Stimulated activated CD4-positive, alpha-beta T cell treated with anti-CD3 and anti-CD28 coated beads, Interleukin-12 subunit alpha, Interleukin-12 subunit beta, amount 100 ng/mL, for 24 hours (primary cell): ENCODE measurements at places on chromosomes 16 and 17.

- no peak for DNase-seq
These were observed 7.7 kb upstream of the SLC38A8 start for GRCh38 chr16:84050316-84050715.

DNA sequence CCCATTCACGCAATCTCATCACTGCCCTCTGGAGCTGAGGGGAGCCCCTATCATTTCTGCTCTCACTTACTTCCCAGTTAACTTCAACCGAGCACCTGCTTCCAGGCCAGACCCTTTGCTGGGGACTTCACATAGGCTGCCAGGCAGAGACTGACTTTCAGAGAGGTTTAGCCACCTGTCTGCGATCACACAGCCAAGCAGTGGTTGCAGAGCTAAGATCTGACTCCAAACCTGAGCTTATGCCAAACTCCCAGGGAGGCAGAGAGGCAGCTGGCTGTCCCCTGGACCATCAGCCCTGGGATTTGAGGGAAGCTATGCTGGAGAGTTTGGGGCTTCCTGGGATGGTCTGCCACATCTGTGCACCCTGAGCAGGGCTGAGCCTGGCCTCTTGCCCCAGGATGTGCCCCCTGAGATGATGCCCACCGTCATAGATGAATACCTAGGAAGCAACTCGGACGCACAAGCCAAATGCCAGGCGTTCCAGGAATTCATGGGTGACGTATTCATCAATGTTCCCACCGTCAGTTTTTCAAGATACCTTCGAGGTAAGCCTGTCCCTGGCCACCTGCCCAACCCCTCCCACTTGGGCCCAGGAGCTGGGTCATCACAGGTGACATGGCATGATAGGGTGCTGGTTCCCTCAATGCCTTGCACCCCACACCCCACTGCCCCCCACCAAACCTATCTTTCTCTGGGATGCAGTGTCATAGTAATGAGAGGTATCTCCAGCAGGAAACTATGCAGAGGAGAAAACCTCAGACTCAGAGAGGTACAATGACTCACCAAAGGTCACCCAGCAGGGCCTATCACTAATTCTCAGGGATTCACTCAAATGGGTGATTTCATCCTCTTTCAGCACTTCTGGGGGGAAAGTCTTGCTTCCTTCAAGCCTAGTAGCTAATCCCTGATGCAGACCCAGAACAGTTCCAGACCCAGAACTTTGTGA is 10.0 kb downstream of the CES3 start:
- no peak for DNase-seq

DNA sequence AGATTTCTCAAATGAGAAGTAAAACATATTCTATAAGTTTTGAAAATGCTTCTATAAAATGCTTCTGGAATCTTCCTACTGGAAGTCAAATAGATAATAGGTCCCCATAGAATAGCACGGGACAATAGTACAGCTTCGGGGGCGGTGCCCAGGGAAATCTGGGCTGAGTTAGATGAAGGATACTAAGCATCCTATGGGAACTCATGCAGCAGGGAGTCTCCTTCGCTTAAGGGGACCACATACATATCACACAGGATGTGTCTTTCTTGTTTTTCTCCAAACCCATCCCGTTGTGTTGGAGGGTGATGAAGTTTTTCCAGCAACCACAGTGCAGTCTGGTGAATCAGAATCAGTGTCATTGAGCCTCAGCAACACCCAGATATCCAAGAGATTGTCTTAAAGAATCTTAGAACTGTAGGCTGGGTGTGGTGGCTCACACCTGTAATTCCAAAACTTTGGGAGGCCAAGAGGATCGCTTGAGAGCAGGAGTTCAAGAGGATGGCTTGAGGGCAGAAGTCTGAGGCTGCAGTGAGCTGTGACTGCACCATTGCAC is 84.2 kb downstream of the PITPNC1 start:
- DNase-seq: no peak

DNA sequence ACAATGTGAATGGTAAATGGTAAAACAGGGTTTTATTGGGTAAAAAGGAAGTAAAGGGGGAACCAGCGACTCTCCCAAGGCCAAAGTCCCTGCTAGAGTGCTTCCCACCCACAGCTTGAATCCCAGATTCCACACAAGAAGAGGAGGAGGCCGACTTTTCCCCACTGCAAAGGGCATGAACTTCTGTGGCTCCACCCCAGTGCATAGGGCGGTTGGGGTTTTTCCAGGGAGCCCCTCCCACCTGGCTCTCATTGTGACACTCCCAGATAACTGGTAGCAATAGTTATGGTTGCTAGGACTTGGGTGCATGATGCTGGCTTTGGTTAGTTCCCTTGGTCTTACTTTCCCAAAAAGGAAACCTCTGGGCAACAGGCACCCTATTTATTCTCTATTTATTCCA is 666.0 kb upstream of the CA10 start:
- no peak for DNase-seq

- no peak for DNase-seq
These were observed 4.4 kb downstream of the DLG4 start for GRCh38 chr17:7215136-7215638.

DNA sequence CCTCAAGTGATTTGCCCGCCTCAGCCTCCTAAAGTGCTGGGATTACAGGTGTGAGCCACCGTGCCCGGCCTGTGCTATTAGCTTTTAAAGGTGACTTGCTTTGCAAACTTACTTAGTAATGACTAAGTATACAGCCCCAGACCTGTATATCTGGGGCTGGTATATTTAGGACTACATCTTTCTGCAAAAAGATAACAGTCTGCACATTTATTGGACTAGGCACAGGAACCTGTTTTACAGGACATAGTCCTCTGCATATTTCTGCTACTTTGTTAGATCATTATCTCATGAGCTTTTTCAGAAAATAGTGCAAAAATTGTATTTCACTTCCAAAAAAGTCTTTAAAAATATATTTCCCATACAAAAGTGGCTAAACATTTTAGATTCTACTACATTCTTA is 1.3 kb downstream of the KRT24 start:
- DNase-seq: no peak

DNA sequence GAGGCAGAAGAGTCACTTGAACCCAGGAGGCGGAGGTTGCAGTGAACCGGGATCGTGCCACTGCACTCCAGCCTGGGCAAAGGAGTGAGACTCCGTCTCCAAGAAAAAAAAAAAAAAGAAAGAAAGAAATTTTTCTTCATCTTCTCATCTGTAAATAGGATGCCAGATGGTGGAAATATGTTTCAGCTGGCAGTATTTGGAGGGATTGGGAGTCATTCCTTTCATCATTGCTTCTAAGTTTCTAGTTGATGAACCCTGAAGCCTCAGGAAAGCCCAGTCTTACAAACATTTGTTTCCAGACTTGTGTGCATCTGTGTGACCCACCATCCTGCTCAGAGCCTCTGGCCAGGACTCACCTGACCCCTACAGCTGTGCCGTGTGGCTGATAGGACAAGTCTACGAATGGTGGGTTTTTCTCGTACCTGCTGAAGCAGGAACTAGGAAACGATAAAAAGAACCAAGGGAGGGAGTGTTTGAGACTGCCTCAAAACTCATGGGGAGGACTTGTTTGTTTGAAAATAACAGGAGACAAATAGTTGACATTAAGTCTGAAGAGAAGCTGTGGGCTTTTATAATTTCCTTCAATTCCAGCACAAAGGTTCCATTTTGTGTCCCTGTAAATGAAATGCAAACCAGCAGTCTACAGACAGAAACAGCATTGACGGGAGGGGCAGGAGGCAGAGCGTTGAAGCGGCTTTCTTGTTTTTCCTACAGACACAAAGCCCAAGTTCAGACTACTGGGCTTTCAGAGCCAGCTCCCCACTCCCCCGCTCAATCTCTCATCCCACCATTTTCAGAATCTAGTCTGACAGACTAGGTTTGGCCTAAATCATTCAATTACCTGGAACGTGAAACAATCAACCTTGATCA is 24.9 kb downstream of the CDRT4 start:
- no peak for DNase-seq

- no peak for DNase-seq
These were observed 10.4 kb downstream of the CDC42EP4 start for GRCh38 chr17:73301369-73301768.

- no peak for DNase-seq
These were observed 4.5 kb downstream of the RMI2 start for GRCh38 chr16:11349599-11350276.

GRCh38 chr16:47503936-47504335 is 42.8 kb downstream of the PHKB start:
- no peak for DNase-seq

- no peak for DNase-seq
These were observed 25.3 kb upstream of the FAAP100 start for GRCh38 chr17:81577278-81578000.

DNA sequence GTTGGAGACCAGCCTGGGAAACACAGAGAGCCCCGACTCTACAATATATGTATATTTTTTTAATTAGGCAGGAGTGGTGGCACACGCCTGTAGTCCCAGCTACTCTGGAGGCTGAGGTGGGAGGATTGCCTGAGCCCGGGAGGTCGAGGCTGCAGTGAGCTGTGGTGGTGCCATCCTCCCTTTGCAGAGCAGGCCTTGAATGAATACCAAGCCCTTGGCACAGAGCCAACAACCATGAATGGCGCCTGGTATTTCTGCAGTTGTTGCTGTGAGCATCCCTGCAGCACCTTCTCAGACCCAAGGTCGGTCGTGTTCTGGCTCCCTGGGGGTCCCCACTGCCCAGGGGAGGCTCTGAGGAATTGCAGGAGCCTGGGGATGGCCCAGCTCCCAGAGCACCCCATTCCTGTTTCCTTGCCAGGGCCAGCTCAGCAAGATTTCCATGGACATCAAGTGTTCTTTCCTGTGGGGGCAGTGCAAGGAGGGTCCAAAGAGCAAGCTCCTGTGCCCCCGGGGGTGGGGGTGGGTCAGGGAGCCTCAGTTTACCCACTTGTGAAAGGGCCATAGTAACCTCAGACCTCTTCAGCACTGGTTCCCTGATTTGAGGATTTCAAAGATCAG is 25.6 kb upstream of the RMI2 start:
- DNase-seq: no peak

DNA sequence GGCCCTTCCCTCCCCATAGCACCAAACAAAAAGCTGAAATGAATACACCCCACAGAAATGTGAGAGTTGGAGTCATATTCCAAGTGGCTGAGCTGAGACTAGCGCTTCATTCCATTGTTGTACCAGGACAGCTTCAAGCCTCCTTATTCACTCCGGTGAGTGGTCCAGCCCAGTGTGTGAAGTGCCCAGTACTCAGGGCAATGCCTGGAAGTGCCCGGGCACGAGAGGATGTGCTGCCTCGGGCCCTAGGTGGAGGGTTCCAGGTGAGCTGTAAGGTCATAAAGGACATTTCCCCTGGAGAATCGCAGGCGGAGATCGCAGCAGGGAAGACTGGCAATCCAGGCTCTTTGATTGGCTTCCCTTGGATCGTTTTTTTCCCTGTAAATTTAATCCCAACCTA is 5.4 kb upstream of the CYLD start:
- no peak for DNase-seq

- no peak for DNase-seq
These were observed 10.4 kb upstream of the HLF start for GRCh38 chr17:55254375-55254774.

- no peak for DNase-seq
These were observed 99.0 kb downstream of the BMERB1 start for GRCh38 chr16:15533386-15533785.

DNA sequence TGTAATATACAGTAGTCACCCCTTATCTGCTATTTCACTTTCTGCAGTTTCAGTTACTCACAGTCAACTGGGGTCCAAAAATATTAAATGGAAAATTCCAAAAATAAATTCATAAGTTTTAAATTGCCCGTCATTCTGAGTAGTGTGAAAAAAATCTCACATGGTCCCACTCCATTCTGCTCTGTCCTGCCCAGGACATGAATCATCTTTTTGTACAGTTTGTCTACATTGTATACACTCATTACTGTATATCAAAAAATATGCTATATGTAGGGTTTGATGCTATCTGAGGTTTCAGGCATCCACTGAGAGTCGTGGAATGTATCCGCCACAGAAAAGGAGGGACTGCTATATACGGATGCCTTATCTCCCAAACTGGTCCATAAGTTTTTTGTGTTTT is 16.0 kb upstream of the APPBP2 start:
- no peak for DNase-seq

DNA sequence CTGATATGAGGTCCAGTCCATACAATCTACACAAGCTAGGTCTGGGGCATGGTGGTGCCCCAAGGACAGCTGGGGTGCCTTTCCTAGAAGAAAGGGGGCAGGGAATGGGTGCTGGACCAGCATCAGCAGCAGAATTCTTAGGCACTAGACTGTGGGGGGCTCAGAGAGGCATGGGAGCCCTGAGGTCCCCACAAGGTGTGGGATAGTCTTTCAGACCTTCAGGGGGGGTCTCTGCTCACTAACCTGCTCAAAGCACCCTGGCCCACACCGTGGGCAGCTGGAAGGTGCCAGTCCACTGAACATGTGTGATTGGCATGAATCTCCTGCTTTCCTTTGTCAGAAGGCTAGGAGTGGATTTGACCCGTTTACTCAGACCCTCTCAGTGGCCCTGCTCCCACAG is 26.1 kb upstream of the C16orf78 start:
- no peak for DNase-seq

DNA sequence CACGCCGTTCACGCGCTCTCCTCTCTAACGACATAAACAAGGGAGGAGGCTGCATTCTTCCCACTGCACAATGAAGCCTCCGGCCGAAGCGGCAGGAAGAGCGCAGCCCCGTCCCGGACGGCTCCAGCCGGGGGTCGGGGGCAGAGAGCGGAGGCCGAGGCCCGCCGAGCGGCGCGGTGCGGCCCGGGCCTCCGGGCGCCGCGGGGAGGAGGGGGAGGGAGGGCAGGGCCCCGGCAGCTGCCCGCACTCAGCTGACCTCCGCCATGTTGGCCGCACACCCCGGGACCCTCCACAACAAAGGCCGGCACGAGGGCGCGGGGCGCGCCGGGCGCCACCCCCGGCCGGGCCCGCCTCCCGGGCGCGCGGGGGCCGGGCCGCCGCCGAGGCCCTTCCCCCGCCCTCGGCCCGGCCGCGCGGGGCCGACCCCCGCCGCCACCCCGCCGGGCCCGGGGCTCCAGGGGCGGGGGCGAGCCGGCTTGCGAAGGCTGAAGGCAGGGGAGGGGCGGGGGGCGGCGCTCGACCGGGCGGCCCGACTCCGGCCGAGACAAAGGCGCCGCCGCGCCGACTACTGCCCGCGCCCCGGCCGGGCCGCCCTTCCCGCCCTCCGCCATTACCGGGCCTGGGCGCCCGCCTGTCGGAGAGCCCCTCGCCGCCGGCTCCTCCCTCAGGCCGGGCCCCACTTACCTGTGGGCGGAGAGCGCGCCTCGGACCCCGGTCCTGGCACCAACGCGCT is 527 bp downstream of the SIAH1 start:
- DNase-seq: no peak

DNA sequence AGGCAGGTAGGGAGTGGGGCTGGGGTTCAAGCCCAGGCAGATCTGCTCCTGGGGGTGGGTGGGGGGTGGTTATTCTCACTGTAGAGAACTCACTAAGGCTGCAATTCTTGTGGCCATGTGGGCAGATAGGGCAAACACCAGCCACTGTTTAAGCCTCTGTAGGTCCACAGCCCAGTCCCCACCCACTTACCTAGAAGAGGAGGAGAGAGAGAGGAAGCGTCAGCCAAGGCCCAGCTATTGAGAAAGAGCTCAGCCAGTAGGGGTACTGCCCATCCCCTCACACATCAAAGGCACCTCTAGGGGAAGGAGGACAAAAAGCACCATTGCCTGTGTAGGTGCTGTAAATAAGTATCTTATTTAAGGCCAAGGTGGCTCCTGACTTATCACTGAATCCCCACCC is 12.9 kb downstream of the KRT16 start:
- no peak for DNase-seq
